ENCODE measurements at places on chromosomes 7 and 10.

- peak; percentile 53 for DNase-seq
Observed at GRCh38 chr7:142795339-142795863, 24.6 kb downstream of the PRSS2 start.

DNA sequence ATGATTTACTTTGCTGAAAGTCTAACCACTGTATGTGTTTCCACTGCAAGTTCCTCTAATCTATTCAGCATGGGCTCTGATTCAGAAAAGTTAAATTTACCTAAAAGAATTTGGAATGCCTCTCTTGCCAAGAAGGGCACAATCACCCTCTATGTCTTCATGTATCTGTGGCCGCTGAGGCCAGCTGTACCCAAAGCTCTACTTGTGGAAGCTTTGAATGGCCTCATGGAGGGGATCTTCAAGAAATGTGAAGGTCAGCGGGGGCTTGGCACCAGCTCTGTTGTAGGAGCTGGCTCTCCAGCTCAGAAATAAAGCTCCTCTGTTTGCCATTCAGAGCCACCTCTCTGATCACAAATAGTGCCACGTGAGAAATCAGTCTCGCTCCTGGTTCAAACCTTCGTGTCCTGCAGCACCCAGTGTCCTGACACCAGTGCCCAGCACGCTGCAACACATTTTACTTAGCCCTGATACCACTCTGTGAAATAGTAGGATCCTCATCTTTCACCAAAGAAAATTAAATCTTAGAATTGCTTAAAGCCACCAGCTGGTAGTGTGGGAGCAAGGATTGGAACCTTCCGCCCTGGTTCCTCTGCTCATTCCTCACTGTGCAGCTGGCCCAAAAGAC is 61.1 kb downstream of the PKD1L1 start:
- no peak for DNase-seq

GRCh38 chr7:25259487-25260243 is 31.4 kb upstream of the NPVF start:
- peak; percentile 30 for DNase-seq

- no peak for DNase-seq
Observed at GRCh38 chr10:70552586-70552985, 50.0 kb downstream of the PRF1 start.

GRCh38 chr10:72509941-72510340 is 115.9 kb downstream of the MICU1 start:
- no peak for DNase-seq
